ENCODE measurements at places on chromosomes 12 and 14.

DNA sequence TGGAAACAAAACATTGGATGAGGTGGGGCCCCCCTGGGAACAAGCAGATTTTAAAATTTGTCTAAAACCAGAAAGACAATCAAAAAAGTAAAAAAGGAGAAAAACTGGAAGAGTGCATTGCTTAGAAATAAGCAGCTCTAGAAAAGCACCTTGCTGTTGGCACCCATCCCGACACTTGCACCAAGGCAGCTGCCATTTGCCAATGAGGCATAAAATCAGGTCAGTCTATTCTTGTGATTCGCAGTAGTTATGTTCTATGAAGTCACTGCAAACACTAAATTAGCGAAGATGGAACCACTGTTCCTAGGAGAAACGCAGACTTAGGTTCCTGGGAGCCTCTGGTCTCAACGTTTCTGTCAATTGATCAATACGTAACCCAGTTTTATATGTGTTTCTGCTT, 16.2 kb downstream of the VPS33A start:
- no peak for DNase-seq

DNA sequence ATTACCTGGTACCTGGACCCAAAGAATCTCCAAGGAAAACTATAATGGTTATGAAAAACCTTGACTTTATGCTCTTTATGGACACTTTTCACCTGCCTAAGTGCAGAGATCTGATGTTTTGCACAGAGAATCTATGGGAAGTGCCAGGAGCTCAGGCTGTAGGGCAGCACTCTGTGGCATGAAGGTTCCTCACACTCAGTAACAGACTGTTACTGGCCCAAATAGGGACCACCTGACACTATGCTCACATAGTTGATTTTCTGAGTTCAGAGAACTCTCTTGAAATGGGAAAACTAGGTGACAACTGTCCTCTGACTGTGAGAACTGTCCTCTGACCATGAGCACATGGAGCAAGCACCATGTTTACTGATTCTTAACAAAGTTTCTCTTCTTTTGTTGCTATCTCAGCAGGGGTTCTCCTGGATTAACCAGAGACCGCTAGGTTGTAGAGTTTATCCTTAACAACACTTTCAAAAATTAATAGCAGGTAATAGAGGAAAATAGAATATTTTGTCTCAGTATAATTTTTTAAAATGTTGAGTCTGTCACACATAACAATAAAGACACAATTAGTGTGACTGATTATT, 101.6 kb downstream of the STXBP6 start:
- peak; percentile 15 for DNase-seq

DNA sequence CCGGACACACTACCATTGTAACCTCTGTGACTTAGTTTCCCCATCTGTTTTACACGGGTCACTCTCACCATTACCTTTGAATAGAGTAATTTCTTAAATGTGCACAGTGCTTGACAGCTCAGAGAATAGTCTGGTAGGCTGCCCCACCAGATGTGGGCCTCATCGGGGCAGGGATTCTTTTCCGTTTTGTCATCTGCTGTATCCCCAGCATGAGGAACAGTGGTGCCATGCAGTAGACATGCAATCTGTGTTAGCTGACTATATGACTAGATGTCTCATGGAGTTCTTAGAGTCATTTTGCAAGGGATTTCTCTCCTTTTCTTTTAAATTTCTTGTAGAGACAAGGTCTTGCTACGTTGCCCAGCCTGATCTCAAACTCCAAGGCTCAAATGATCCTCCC, 44.9 kb upstream of the PLEKHG3 start:
- DNase-seq, result no peak

- DNase-seq, result no peak
Measured at GRCh38 chr12:110538869-110539622, 36.9 kb downstream of the RAD9B start.

DNA sequence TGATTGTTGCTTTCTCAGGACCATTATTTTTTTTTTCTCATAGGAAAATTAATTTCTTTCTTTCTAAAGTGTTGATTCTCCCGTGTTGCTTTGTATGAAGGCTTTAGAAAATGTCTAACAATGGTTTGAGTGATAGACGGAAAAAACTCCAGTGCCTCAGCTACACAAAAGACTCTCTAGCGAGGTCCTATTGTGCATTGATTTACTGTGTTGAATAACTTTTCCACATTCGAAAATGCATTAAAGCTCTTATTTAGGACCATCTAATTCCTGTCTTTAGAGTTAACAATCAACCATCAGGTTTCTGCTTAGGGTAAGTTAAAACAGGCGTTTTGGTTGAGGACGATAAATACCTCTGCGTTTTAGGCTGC, 99.6 kb downstream of the PTPN11 start:
- no peak for DNase-seq
